ENCODE measurements at places on chromosomes 3 and 15.
A peak's percentile ranks its signal among the peaks of the same experiment; 100 is the strongest.

GRCh38 chr15:96720656-96721055, 390.2 kb downstream of the NR2F2 start:
- DNase-seq: no peak

GRCh38 chr3:197260491-197261163, 37.8 kb downstream of the DLG1 start:
- no peak for DNase-seq

GRCh38 chr3:120791913-120792312, 49.4 kb downstream of the GTF2E1 start:
- no peak for DNase-seq

DNA sequence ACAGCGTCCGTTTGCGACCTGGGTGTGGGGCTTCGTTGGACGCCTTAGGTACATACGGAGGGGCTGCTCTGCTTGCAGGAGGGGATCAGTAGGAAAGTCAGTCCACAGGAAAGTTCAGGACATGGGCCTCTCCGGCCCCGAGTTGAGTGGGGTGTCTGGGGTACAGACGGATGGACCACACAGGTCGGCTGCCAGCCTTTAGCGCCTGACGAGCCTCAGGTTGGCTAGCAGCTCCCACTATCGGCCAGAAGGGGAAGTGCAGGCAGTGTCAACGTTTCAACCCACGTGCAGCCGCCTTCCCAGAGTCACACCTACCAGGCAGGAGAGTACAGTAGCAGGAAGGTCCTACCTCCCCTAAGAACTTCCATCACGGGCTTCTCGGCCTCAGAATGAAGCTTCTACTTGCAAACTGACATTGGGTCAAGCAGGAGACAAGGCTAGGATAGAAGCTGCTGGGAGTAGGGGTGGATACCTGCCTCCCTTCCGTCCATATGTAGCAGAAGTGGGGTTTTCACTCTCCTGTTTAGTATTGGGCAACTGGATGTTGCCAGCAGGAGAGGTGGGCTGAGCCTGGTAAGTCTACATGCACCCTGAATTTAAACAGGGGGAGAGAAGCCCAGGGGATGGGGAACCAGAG, 1.8 kb upstream of the SCN5A start:
- DNase-seq: peak; percentile 46

DNA sequence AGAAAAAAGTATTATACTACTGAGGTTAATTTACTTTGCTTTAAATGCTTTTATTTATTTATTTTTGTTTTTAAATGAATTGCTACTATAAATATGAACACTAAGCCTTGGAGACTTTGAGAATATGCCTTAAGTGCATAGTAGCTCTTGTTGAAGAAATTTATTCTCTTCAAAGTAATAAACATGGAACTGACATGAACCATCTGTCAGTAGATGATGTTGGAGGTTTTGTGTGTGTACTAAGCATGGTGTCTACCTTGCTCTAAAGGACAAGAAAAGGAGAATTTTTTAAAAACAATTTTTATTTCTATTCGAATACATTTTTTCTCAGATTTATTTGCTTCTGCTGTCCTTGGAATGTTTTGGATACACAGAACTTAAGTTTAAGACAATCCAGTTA, 81.1 kb upstream of the PDZRN3 start:
- DNase-seq: no peak

GRCh38 chr15:63905131-63905530, 71.4 kb upstream of the HERC1 start:
- no peak for DNase-seq

DNA sequence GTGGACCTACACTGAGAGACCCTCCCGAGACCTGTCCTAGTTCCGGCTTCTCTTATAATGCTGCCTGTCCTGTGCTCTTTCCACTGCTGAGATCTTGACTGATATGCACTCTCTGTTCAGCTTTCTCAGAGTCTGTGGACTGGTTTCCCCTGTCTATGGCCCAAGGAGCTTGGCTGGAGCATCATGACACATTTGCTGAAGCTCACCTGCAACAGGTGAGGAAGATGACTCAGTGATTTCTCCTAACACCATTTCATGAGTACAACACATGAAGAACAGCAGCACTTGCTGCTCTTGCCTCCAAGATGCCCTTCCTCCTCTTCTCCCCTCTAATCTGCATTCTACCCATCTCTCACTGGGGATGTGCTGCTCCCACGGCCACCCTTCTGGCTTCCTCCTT, 92.1 kb downstream of the DUT start:
- DNase-seq: no peak

GRCh38 chr3:66588340-66588847, 87.6 kb upstream of the LRIG1 start:
- no peak for DNase-seq

- no peak for DNase-seq
Observed at GRCh38 chr15:68210821-68211655, 5.9 kb upstream of the CALML4 start.

DNA sequence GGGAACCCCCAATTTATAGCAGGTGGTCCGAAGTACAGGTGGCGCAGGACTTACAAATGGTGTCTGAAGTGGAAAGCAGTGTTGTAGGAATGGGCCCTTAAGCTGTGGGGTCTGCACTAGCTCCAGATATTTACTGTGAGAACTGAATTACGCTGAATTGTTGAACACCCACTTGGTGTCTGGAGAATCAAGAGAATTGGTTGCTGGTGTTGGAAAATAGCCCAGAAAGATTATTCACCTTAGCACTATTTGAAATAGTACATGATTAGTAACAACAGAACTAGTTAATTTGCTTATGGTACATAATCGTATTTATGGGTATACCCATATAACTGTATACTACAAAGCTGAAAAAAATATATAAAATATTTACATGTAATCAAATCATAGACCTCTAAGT, 64.8 kb downstream of the ADAM10 start:
- no peak for DNase-seq

- DNase-seq: no peak
Observed at GRCh38 chr15:98384328-98385029, 263.9 kb upstream of the IGF1R start.

- DNase-seq: no peak
Observed at GRCh38 chr3:126018545-126018944, 49.6 kb downstream of the ROPN1B start.

Measured in stimulated activated CD4-positive, alpha-beta T cell treated with anti-CD3 and anti-CD28 coated beads, Interleukin-1b, Interleukin-23, amount 100 ng/mL, for 1 hour (primary cell).